H4 (cell line): ENCODE measurements at places on chromosomes 7 and 10.

- no peak for DNase-seq
Measured at GRCh38 chr10:17854044-17854652, 45.0 kb downstream of the MRC1 start.

- no peak for DNase-seq
Measured at GRCh38 chr7:90853205-90853604, 257.1 kb downstream of the CDK14 start.

- no peak for DNase-seq
Measured at GRCh38 chr10:16392531-16393069, 44.2 kb upstream of the PTER start.

DNA sequence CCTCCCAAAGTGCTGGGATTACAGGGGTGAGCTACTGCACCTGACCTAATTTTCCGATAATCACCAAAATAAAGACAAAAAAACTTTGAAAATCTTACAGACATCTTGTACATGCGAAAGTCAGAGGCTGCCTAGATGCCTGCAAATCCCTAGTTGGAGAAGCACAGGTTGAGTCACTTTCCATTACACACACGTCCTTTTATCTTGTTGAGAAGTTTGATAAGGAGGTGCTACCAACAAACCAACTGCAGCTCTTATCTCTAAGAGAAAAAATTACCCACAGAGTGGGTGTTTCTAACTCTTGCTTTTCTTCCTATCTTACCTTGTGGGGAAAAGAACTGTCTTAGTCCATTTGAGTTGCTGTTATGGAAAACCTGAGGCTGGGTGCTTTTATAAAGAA, 589.8 kb downstream of the GALNT17 start:
- DNase-seq, result no peak

DNA sequence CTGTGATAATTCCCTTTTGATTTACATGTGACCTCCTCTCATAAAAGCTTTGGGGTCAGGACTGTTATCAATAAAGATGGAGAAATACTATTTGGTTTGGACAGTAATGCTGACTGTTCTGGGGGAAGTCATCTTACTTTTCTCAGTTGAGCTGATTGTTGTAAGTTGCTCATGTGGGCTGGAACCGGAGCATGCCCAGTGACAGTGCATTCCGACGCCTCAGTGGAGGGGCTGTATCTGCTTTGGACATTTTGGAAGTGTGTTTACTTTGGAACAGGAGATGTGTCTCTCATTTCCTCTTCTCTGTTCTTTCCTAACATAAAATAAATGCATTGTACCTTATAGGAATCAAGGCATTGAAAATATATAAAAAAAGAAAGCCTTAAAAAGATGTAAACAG, 30.1 kb downstream of the RBM33 start:
- DNase-seq, result no peak
